ENCODE measurements at places on chromosomes 1 and 21.

- no peak for DNase-seq
Observed at GRCh38 chr1:193538680-193539079, 352.3 kb upstream of the B3GALT2 start.

DNA sequence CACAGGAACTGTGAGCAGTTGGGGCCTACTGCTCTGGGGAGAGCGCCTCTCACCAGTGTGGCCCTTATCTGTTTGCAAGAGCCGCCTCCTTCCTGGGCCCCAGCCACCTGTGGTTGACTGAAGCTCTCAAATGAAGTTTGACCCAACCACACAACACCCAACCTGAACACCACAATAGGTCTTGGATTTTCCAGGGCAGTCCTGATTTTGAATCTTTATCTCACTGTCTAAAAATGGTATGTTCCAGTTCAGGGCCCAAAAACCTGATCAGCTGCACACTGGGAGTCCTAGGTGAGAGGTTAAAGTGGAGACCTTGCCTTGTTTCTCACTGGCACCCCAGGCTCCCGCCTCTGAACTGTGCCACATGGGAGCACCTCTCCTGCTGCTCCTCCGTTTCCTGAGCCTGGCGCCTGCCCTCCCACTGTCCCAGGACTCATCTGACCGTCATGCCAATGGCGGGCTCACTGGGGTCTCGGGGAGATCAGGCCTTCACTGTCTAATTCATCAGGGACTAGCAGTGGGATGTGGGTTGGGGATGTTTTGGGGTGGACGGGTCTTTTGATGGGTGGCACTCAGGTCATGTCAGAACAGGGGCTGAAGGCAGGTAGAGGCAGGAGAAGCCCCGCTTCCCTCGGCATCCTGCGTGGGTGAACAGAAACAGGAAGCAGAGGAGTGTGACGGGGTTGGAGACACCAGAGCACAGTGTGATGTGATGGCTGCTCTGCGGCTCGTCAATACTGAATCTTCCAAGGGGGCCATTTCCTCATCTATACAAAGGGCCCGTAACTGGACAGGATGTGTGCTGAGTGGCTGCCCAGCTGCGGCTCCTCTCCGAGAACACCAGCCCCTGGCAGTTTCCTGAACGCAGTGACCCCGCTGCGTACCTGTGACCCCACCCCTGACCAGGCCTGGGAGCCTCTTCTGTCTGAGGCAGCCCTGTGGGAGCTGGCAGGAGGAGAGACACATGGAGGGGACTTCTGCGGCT, 59.6 kb upstream of the ITPKB start:
- DNase-seq = no peak

DNA sequence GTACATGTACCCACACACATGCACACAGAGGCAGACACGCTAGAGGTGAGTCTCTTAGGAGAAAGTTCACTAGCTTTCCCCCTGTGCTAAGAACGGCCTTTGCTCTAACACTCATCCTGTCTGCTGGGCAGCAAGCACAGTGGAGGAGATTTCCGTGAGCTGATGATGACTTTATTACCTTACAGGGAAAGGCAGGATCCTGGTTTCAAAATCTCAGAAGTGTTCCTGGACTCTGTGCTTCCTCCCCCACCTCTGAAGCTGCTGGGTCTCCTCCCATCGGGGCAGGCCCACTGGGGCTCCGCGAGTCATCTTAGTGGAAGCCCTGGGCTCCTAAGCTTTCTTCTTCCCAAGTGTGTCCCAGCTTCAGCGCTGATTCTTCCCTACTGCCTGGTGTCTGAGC, 2.7 kb downstream of the FAM3B start:
- DNase-seq = no peak

- no peak for DNase-seq
Observed at GRCh38 chr1:185158800-185159199, 1.8 kb downstream of the SWT1 start.

- DNase-seq = no peak
Observed at GRCh38 chr1:40760984-40761383, 22.6 kb upstream of the KCNQ4 start.

- DNase-seq = no peak
Observed at GRCh38 chr1:233240371-233240770, 55.2 kb downstream of the PCNX2 start.

DNA sequence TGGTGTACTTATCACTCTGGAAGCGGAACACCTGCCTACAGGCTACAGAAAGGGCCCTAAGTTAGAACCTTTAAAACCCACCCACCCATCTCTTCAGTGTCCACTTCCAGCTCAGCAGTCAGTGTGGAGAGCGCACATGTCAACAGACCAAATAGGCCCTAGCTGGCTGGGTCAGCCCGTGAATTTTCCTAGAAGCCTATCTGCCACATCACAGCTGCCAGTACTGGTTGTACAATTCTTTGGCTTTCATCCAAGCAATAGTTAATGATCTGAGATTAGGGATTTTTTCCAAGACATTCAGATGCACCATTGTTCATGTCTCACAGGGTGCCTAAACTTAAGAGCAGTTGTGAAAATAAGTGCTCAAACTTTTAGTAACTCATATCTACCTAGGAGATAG, 197.1 kb downstream of the KCNK2 start:
- DNase-seq = no peak

- DNase-seq = no peak
Observed at GRCh38 chr1:68237040-68237439, 4.7 kb upstream of the WLS start.

GRCh38 chr21:29235714-29236197, 63.0 kb upstream of the BACH1 start:
- DNase-seq = no peak

DNA sequence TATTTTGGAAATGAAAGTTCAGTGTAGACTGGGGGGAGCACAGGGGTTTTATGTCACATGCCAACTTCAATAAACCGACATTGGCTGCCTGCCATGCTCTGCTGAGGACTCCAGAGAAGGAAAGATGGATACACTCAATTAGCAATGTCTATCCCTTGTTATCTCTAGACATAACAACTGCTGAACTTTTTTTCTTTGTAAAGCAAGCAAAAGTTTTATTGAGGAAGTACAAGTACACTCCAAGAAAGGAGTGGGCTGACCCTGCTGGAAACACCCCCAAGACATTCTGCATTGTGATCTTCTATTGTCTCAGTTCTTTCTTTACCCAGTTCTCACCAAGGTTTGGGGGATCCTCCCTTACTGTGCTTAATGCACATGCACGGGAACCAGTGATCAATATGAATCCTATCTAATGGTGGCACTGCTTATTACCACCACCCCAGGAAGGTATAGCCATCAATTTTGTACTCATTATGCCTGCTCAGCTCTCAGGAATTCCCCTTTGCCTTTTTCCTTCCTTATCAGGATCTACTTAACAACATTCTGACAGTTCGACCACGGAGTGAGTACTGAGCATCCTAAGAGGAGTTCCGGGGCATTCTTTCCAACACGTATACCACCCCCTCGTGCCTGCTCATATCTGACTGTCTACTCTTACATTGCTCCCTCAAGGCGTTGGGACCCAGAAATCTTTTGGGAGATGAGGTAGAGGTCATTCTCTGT, 28.7 kb downstream of the SYNJ1 start:
- no peak for DNase-seq

DNA sequence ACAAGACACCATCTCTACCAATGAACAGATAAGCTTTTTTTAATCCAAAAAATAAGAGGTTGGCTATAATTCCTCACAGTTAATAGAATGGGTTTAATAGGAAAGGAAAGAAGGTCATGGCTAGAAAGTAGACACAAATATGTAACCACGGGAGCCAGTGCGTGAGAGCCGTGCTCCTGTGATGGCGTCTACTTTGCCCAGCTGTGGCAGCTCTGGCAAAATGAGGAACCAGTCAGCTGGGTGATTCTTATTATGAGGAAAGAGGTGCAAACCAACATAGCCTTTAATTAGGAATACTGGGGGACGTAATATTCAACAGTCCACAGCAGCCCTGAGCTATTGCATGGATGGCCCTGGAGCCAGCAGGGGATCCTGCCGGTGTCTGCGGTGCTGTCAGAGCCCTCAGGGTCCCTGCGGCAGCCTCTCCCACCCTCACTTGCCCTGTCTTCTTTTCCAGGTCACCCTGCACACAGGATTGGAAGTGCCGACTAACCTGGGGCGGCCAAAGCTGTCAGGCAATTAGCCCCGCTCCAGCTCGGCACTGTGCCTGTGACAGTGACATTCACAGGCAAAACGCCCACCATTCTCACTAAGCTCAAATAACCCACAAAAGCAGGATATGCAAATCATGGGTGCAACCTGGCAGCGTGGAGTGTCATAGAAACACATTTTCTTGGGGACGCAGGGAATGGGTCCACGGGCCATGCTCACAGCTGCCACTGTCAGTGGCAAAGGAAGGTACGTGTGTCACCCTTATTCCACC, 25.9 kb upstream of the GNPAT start:
- peak; percentile 13 for DNase-seq
